ENCODE measurements at places on chromosomes 5 and 9. TPM values are rescaled to one million over a fixed set of nuclear protein-coding genes. Genes with fewer than 3 reads are reported as not detected.

GRCh38 chr5:6838736-6839135, 125.5 kb downstream of the TENT4A start:
- H3K27me3 ChIP-seq: no peaks in the 10 kb centered on the region
- no peaks in the 10 kb centered on the region for H3K36me3 ChIP-seq
- no peak overlapping the region for H3K27ac ChIP-seq
- no peak overlapping the region for H3K4me3 ChIP-seq
- DNase-seq: no peak
- no peaks in the 10 kb centered on the region for H3K4me1 ChIP-seq

GRCh38 chr9:22522206-22522740, 75.6 kb downstream of the DMRTA1 start:
- H3K4me3 ChIP-seq: no peak overlapping the region
- no peaks in the 10 kb centered on the region for H3K27me3 ChIP-seq
- DNase-seq: no peak
- H3K4me1 ChIP-seq: no peaks in the 10 kb centered on the region
- H3K36me3 ChIP-seq: no peaks in the 10 kb centered on the region

- no peaks in the 10 kb centered on the region for H3K27me3 ChIP-seq
- H3K4me1 ChIP-seq: peaks cover 59% of the 10 kb centered on the region
- H3K27ac ChIP-seq: peak overlapping the region; percentile 84
- DNase-seq: no peak
These were observed 7.1 kb downstream of the STK10 start for GRCh38 chr5:172180936-172181335.

GRCh38 chr5:179994583-179995323, 76.8 kb downstream of the RNF130 start:
- H3K27ac ChIP-seq: no peak overlapping the region
- no peak overlapping the region for H3K4me3 ChIP-seq
- no peak for DNase-seq
- H3K4me1 ChIP-seq: no peaks in the 10 kb centered on the region
- H3K27me3 ChIP-seq: no peaks in the 10 kb centered on the region

DNA sequence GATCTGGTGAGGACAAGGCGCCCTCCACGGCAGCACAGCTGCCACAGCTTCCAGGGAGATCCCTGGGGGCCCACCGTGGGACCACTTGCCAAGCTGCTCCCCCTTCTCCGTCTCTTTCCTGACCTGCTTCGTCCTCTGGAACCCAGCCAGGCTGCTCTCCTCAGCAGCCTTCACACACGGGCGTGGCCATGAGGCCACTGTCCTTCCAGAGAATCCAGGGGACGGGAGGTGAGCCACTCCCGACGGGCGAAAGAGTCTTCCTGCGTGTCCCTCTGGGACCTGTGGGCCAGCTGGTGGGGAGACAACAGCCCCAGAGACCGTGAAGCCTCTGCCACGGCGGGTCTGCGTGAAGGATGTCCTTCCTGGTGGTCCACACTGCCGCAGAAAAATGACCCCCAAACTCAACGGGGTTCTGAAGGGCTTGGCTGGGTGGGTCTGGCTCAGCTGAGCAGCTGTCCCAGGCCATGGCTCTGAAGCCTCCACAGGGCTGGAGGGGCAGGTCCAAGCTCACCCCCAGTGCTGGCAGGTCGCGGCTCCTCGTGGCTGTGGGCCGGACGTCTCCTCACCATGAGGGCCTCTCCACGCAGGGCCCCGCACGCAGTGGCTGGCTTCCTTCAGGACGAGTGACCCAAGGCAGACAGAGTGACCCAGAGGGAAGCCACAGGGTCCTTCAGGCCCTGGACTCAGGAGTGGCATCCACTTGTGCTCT, 47.4 kb upstream of the NKD2 start:
- no peaks in the 10 kb centered on the region for H3K27me3 ChIP-seq
- no peaks in the 10 kb centered on the region for H3K36me3 ChIP-seq
- no peak overlapping the region for H3K27ac ChIP-seq

- no peaks in the 10 kb centered on the region for H3K4me1 ChIP-seq
- DNase-seq: no peak
- H3K4me3 ChIP-seq: no peak overlapping the region
These were observed 42.9 kb downstream of the ZNF474 start for GRCh38 chr5:122172207-122172606.

- no peak for DNase-seq
- no peaks in the 10 kb centered on the region for H3K36me3 ChIP-seq
- H3K4me3 ChIP-seq: peak overlapping the region; percentile 78
- H3K27ac ChIP-seq: peak overlapping the region; percentile 80
- peaks cover 13% of the 10 kb centered on the region for H3K4me1 ChIP-seq
These were observed 667 bp downstream of the FBXO10 start for GRCh38 chr9:37575511-37575914.

ANKRD20A1 gene
- 0.98 TPM for total RNA-seq

Measured in upper lobe of left lung (tissue), 6 donors.